Colonic mucosa (tissue), 4 donors: ENCODE measurements at places on chromosomes 11 and 22.
A peak's percentile ranks its signal among the peaks of the same experiment; 100 is the strongest.

GRCh38 chr11:103709371-103709770, 327.1 kb upstream of the DDI1 start:
- DNase-seq = no peak

GRCh38 chr11:11672789-11673188, 51.0 kb upstream of the GALNT18 start:
- DNase-seq = no peak

DNA sequence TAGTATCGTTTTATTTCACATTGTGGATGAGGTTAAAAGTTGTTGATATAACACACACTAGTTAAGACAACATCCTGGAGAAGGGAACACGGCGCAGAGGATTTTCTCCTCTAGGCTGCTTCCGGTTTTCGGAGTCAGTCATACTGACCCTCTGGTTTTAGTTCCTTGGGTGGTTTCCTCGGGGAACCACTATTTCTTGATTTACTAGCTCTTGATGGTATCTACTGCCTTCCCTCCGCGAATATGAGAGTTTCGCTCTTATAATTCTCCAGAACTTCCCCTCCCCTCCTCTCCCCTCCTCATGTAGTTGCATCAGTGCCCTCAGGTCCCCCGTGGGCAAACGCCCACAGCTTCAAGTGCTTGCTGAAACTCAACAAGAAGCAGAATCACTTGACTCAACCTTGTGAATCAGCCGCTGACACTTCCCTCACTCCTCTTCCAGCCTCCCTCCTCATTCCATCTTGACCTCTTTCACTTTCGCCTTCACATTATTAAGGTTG, 15.9 kb upstream of the APOBEC3A start:
- no peak for DNase-seq

GRCh38 chr11:32602657-32603415, 19.2 kb downstream of the EIF3M start:
- DNase-seq = no peak

- no peak for DNase-seq
Measured at GRCh38 chr22:46275455-46276122, 7.8 kb downstream of the TTC38 start.

- DNase-seq = no peak
Measured at GRCh38 chr11:119713359-119714040, 15.5 kb downstream of the NECTIN1 start.

DNA sequence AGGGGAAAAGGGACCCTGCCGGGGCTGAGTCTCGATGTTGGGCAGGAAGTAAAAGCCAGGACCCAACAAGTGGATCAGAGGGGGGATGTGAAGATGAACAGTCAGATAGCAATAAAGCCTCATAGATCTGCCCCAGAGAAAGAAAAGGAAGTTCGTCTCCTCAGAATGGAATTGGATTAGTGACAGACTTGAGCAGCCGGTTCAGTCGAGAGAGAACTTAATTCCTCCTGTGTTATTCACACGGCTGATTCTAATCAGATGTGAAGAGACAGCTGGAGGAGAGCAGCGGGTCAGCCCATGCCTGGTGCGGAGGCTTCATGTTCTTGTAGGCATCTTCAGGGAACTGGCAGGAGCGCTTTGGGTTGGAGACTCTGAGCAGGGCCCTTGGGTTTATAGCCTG, 29.3 kb upstream of the CABP7 start:
- no peak for DNase-seq

- no peak for DNase-seq
Measured at GRCh38 chr22:34306361-34306760, 386.1 kb upstream of the LARGE1 start.

DNA sequence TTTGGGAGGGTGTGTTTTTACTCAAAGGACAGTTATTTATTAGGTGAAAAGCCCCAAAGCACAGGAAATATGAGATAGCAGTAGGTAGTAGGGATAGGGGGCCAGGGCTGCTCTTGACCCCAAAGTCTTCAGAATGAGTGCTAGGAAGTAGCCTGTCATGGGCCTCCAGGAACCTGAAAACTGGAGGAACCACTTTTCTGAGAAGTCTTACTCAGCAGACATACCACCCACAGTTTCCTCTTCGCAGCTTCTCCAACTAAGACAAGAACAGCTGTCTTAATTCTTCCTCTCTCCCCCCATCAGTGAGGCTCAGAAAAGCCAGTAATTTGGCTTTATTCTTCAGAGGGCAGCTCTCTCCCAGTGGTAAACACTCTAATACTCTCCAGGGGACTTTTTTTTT, 84.0 kb upstream of the CTSC start:
- peak; percentile 24 for DNase-seq

DNA sequence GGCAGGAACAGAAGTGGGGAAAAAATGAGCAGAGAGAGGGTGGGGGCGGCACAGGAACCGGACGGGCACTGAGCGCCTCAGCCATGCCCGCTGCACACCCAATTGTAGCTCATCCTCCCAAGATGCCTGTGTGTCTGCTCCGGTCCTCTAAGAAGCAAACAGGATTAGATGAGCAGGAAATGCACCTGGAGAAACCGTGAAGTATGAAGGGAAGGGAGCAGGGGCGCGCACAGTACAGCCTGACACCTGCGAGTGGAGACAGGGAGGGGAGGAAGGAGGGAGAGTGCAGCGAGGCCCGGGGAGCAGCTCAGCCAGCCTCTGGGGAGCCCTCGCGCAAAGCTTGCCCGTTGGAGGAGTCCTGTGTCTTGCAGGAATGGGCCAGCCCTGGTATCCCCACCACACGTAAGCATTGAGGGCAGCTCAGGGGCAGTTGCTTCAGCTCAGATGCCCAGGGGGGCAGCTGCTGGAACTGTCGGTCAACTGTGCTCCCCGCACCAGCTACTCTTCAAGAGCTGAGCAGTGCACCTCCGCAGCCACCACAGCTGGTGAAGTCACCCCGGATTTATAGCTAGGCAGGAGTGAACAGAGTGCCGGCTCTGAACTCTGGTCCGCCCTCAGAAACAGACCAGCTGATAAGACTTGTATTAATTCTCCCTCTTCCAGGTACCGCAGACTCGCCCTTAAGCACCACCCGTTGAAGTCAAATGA, 7.0 kb downstream of the DNAJB13 start:
- DNase-seq = no peak

DNA sequence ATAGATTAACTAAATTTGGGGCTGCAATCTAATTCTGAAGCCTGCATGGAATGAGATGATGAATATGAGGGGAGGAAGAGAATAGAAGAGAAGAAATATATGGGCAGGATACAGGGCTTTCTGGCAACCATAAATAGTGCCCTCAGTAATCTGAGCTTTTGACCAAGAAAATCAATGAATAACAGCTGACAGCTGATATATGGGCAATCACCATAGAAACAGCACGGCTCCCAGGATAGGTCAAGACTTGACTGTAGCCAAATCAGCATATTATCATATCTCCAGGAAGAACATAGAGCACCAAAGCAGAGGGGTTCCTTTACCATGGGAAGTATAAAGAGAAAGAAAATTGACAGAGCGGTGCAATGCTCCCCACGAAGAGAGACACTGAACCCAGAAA, 643.8 kb upstream of the TENM4 start:
- no peak for DNase-seq

GRCh38 chr11:42085736-42086135, 626.3 kb upstream of the LRRC4C start:
- no peak for DNase-seq

- DNase-seq = no peak
Measured at GRCh38 chr11:114091516-114092397, 32.2 kb downstream of the ZBTB16 start.
